ENCODE measurements at places on chromosomes 4 and X. TPM values are rescaled to one million over a fixed set of nuclear protein-coding genes. Genes with fewer than 3 reads are reported as not detected.

DNA sequence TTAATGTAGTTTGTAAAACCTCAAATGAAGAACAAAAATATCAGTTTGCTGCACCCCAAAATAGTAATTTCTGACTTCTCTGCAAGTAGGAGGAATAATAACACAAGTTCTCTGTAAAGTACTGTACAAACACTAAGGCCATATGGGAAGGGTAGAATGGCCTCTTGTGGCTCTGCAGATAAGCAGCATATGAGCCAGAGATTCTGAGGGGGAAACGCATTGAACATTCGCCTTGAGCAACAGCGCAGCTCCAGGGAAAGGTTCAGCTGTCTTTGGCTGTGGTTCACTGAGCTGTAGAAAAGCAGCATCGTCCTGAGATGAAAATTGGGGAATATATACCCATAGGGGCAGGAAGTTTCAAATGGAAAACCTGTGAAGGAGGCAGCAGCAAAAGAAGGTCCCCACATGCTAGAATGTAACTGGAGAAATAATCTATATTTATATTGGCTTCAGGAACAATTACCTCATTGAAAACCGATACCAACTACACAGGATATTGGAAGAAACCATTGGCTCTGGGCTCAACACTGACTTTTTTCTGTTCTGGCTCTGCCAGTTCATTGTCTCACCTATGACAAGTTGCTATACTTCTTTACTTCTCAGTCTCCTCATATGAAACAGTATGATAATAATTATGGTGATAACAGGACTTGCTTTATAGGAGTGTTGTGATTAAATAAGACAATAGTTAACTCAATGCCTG lies 357.6 kb upstream of the CPEB2 start:
- DNase-seq, result no peak

DNA sequence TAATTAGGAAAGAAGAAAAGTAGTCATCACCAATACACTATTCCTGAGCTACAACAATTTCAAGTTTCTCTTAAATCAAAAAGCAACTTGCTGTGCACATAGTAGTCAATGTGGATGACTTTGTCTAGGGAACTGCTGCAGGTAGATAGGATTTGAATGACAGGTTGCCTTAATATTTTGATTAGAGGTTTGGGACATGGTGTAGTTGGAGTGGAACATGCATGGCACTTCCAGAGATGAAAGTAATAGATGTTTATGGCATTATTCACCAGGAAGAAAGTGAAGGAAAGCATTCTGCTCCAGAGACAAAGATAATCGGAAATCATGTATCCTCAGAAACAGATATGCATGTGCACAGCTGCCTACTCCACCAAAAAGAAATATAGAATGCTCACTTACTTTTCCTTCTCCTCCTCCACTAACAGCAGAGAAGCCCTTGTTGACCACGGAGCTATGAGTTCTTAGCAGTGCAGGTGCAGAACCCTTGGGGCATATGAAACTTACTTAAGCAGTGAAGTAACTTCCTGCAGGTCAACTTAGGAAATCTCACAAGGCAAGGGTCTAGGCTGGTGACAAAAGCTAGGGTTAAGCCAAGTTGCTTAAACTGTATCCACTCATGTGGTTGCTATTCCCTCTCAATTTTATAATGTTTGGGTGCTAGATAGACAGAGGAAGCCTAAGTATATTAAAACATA lies 390.8 kb downstream of the HNRNPD start:
- no peak for DNase-seq

- no peak for DNase-seq
Measured at GRCh38 chrX:15911734-15912550, 57.3 kb upstream of the AP1S2 start.

DNA sequence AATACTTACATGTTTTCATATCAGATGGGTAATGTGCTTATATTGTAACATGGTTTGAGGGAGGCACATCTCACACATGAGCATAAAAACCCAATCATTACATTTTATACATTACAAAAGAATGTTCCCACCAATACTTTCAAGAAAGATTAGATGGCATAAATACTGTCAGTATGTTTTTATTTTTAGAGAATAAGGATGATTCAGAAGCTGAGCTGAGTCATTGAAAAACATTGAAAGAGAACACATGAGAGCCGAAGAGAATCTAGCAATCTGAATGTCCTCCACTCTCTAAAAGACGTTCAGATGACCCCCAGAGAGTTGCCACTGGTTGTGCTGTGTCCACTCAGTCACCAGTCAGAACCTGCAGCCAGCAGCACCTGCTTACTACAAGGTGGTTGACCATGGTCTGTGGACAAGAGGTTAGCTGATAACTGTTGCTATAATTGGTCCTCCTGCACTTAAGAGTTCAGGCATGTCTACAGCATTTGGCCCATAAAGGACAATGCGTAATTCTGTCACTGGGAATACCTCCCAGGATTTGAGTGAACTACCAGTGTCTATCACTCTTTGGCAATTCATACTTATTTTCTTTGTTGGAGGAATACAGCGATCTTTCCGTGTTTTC lies 382.2 kb upstream of the IGFBP7 start:
- DNase-seq, result no peak

Gene SAT1
- 130 TPM for total RNA-seq

- DNase-seq, result no peak
Measured at GRCh38 chrX:85065512-85066198, 62.0 kb downstream of the APOOL start.

Gene TKTL2
- 0.11 TPM for total RNA-seq

DNA sequence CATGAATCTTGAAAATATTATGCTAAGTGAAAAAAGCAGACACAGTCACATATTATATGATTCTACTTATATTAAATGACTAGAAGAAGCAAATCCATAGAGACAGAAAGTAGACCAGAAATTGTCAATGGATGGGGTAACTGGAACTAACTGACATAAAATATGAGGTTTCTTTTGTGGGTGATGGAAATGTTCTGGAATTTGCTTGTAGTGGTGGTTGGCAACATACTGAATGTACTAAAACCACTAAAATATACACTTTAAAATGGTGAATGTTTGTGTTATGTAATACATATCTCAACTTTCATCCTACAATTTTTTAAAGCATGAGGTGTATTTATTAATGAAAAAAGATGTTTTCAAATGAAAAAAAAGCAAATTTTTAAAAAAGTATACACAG lies 14.7 kb downstream of the CNOT6L start:
- DNase-seq, result no peak

DNA sequence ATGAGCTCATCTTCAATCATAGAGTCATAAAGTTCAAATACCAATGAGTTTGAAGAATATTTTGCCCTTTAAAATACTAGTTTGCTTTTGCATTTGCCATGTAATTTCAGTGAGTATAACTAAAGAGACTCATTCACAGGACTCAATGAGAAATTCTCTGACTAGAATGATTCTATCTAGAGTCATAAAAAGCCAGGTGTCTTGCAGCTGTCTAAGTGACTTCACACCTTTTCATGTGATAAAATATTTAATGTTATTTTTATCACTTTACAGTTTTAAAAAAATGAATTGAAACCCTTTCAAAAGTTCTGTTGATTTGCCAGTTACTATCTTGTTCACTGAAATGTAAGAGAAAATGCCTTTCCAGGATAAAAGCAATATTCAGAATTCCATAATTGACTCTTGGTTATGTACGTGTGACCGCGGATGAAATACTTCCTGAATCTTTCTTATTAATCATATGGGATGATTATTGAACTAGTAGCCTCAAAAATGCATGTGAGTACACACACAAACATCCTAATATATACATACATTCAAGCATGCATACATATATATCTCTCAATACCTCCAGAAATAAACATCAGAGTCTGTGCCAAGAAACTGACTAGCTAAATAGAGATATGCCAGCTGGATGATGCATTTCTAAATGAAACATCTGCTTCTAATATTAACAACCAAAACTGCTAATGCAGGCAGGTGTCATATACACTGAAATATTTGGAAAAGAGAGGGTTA lies 87.0 kb downstream of the GABRB1 start:
- DNase-seq, result no peak

All from urinary bladder (tissue), 4 donors.